ENCODE measurements at places on chromosomes 5 and 9.

DNA sequence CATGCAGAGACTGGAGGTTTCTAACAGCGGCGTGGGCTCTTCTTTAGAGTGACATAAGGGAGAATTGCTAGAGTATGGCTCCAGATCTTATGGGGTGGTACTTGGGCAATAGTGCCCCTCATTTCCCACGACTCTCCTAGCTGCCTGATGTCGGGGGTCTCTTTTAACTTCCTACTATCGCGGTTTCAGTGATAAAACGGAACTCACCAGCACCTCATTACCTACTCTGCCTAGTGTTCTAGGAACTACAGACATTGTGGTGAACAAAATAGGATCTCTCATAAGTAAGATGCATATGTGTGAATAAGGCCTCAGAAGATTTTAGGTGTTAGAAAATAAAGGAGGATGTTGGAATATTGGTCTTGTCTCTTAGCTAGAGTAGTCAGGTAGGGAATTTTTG is 1.1 kb downstream of the ICE1 start:
- no peak for DNase-seq

- DNase-seq, result no peak
These were observed 473.4 kb downstream of the NTRK2 start for GRCh38 chr9:85142968-85143367.

DNA sequence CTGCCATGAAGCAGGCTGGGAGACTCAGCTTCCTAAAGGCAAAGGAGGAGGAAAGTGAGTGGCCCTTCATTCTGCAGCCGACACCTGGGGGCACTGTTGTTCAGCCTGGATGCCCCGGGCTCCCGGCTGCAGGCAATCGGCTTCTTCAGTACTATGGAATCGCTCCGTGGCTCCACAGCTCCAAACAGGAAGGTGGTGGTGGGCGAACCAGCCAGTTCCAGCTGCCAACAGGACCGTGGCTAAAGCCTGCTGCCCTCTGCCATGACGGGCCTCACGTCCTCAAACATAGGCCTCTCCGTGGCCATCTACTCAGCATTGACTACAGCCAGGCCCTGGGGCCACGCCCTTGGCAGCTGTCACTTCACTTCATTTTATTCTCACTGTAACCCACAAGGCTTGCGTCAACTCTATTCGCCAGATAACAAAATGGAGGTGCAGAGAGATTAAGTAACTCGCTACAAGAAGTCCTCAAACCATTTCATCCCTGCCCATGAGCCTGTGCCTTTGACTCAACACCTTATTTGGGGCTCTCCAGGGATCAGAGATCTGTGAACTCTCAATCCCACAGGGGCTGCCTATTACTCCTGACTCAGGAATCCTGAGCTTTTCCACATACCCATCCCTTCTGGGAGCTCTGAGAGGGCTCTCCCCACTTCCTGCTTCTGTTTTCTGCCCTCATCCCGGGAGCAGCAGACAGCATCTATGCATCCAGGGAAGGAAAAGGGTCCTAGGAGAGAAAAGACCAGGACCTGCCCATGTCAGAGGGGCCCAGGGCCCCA is 38.0 kb downstream of the PAX5 start:
- DNase-seq, result peak; percentile 29

- no peak for DNase-seq
These were observed 76.9 kb upstream of the NEURL1B start for GRCh38 chr5:172564188-172564587.

DNA sequence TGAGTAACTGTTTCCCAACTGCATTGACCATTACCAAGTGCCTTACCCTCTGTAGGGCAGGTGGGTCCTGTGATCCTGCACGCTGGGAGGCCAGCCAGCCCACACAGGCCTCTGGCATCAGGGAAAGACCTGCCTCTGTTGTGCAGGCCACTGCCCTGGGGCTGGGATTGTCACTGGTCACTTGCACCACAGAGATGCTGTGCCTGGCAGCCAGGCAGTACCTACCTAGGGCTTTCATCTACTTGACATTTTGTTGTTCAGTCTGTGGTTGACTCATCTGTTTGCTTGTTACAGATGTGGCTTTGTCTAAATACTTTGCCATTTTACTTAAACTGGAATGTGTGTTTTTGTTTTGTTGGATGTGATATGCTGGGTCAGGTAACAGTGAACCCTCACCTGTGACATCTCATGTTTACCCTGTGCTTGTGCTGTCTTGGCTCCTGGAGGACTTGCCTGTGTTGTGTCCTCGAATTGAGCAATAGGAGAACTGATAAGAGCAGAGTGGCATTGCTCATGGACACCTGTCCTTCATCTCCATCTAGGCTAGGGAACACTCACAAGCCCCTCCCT is 32.8 kb downstream of the SECISBP2 start:
- DNase-seq, result no peak

- DNase-seq, result no peak
These were observed 52.4 kb downstream of the ERGIC1 start for GRCh38 chr5:172886476-172886875.

- DNase-seq, result no peak
These were observed 163.7 kb downstream of the MAN2A1 start for GRCh38 chr5:109853377-109853776.

DNA sequence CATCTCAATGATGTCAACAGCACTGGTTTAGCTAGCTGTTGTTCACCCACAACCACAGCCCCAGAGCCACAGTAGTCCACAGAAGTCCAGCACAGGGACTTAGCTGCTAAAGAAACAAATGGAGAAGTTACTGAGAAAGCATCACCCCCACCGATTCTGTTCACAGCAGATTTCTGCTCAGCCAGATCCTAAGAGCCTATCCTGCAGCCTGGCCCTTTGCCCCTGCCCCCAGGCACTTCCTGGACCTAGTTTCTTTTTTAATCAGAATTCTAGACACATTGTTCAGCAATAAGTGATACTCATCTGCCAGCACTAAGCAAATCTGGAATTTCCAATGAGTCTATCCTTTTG is 7.4 kb downstream of the B4GALT1 start:
- DNase-seq, result no peak

DNA sequence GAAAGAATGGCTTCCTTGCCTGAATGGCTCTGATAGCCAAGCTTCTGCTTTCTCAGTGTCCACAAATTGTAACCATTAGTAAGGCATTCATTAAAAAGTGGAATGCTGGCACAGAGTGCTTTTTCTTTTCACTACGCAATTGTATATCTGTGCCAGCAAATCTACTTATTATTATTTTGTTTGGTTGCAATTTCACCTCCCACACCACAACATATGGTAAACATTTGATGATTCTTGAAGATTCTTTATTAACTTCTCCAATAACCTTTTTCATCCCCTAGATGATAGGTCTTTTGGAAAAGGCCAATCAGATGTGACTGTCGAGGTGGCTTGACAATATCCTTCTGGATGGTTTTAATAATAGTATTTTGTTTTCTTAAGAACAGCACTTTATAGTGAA is 234.1 kb downstream of the TMEM38B start:
- no peak for DNase-seq

DNA sequence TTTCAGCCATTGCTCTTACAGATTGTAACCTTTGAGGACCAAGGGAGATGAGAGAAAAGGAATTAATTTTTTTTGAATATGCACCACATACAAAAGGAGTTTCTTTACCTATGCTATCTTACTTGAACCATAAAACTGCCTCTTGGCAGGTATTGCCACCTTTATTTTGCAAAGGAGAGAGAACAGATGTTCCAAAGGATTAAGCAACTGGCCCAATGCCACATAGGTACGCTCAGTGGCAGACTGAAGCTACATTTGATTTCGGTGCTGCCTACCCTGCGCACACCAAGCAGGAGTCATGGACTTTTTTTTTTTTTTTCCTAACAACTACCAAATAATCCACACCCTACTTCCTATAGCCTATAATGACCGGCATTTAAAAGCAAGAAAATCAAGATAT is 43.1 kb downstream of the SAXO1 start:
- no peak for DNase-seq

Measured in activated T-helper 1 cell treated with Interleukin-2 at 50 U/mL for 16 hours (primary cell).